ENCODE measurements at places on chromosomes 11 and 22.

DNA sequence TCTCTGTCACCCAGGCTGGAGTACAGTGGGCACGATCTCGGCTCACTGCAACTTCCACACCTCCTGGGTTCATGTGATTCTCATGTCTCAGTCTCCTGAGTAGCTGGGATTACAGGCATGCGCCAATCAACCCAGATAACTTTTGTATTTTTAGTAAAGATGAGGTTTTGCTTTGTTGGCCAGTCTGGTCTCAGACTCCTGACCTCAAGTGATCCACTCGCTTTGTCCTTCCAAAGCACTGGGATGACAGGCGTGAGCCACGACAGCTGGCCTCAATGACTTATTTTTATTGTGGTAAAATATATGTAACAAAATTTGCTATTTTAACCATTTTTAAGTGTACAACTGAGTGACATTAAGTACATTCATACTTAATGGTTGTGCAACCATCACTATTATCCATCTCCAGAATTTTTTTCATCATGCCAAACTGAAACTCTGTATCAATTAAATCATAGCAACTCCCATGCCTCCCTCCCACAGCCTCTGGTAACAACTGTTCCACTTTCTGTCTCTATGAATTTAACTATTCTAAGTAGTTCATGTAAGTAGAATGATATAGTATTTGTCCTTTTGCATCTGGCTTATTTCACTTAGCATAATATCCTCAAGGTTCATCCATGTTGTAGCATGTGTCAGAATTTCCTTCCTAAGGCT lies 50.7 kb upstream of the CWF19L2 start:
- DNase-seq, result no peak

- DNase-seq, result no peak
Observed at GRCh38 chr11:68048681-68049508, 10.1 kb downstream of the TCIRG1 start.

DNA sequence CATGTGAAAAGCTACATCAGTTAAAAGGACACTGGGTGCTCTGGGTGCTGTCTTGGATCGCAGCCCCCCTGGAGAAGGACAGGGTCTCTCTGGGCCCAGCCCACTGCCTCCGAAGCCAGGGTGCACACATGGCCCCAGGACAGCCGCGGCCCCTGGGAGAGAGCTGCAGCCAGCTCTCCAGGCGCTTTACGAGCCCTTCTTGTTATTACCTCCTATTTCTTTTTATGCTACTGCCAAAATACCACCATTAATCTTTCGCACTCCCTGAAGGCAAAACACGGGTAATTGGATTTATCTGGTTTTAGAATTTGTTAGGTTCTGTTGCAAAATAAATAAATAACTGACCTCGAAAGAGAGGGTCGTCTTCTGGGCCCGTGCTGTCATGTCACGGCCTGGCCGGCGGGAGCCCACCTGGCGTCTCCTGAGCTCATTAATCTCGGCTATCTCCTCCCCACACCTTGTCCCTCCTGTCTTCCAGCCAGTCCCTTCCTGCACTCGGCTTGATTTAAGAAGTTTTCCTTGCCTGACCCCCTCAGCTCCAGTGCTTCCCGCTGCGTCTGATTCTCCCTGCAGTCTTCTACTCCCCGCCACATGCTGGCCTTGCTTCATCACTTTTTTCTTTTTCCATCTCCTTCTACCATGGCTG lies 611.7 kb downstream of the OPCML start:
- no peak for DNase-seq

- DNase-seq, result no peak
Observed at GRCh38 chr22:45992737-45993136, 15.8 kb upstream of the WNT7B start.

DNA sequence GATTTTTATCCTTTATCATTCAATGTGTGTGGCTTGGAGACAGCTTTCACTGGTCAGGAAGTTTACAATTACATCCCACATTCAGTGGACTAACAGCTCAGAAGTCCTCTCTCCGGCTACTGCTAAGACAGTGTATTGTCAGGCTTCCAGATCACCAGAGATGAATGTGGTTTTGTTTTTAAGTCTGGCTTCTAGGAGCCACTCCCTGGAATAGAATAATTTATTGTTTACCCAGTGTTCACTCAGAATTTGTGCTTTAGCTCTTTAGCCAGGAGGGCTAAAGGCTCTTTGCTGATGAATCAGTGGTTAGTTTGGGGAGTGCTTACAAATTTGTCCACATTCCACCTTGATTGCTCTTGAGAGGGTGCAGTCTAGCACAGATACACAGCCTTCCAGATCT lies 26.5 kb downstream of the TRIM77 start:
- no peak for DNase-seq

GRCh38 chr11:76380159-76380976 lies 564 bp downstream of the THAP12 start:
- DNase-seq, result no peak

DNA sequence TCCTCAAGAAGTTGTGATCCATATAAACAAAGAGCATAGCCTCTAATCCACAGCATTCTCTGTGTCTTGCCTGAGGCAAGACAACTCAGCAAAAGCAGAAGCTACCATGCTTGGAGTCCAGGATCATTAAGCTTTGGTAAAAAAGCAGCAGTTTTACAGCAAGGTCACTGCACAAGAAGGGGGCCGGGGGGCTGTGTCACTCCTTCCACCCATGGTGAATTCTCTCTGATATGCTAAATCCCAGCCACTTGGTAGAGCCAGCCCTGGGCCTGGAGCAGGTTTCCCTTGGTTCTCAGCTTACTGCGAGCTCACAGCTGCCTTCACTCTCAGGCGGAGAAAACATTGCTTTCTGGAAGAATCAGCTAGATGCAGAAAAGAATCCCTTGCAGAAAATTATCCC lies 144.7 kb downstream of the TENM4 start:
- DNase-seq, result no peak

DNA sequence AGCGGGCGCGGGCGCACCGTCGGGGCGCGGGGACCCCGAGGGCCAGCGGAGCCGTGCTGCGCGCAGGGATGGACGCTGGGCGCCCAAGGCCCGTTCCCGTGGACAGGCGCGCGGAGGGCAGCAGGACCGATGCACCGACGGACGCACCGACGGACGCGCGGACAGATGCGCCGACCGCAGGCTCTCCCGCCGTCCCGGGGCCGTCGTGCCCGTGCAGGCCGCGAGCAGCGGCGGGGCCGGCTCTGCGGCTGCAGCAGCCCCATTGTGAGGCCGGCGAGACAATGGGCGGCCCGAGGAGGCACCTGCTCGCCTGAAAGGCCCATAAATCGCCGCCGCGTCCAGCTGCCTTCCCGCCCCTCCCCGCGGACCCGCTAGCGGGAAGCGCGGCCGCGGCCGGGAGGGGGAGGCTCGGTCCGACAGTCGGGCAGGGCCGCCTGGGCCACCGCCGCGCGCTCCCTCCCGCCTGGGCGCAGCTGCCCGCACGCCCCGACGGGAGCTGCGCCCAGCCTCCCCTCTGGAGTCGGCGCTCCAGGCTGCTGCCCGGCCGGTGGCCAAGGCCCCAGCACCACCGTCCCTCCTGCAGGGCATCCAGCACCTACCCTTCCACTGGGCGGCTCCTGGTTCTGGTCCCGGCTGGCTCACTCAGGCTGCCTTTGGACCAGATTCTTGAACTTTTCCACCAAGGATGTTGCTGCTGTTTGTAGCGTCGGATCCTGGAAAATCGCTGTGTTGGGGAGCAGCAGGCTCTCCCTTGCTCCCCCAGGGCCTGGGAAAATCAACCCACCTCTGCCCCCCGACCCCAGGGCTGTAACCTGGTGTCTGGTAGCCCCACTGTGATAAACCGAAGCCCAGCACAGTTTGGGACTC lies 15.8 kb downstream of the CDKN1C start:
- DNase-seq, result no peak
